Mesenteric fat pad (tissue), 1 donor: ENCODE measurements at places on chromosomes 3 and 15. TPM values are rescaled to one million over a fixed set of nuclear protein-coding genes. Genes with fewer than 3 reads are reported as not detected.

DNA sequence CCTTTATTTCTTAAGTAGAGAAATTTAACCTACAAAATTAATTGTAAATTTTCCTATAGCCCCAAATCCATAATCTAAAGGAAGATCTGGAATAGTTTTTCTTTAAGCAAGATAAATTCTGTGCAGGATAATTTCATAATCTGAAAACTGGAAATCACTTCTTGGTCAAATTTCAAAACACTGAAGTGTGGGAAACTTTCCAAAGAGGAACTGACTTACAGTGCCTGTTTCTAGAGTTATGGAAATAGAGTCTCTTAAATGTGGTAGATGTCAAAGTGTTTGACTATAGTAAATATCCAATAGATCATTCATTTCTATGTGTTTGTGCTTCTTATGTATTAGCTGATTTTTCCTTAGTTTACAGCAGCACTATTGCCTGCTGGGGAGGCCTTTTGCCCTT, 1.6 kb upstream of the P2RY13 start:
- DNase-seq, result no peak

DNA sequence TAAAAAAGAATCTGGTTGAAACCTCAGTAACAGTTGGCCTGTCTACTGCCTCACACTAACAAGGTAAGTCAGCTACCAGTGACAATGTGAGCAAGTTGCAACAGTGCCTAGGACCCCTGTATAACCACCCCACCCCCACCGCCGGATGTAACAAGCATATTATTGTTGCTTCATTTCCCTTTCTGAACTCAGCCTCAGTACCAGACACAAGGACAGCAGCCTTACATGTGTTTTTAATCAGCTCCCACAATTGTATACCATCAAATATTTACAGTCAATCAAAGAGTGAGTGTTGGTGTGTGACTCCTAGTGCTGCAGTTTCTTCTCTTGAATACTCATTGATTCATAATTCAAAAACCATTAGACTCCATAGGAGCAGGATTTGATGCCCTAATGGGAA, 96.4 kb downstream of the PYDC2 start:
- DNase-seq, result no peak

GRCh38 chr15:45637141-45637540, 2.3 kb downstream of the SQOR start:
- no peak for DNase-seq

- no peak for DNase-seq
These were observed 46.3 kb upstream of the CDV3 start for GRCh38 chr3:133527081-133527715.

- no peak for DNase-seq
These were observed 178.5 kb upstream of the ZBTB20 start for GRCh38 chr3:115325539-115325938.

Gene SMC4
- total RNA-seq, result 12.2 TPM

Gene SENP2
- 51.1 TPM for total RNA-seq

DNA sequence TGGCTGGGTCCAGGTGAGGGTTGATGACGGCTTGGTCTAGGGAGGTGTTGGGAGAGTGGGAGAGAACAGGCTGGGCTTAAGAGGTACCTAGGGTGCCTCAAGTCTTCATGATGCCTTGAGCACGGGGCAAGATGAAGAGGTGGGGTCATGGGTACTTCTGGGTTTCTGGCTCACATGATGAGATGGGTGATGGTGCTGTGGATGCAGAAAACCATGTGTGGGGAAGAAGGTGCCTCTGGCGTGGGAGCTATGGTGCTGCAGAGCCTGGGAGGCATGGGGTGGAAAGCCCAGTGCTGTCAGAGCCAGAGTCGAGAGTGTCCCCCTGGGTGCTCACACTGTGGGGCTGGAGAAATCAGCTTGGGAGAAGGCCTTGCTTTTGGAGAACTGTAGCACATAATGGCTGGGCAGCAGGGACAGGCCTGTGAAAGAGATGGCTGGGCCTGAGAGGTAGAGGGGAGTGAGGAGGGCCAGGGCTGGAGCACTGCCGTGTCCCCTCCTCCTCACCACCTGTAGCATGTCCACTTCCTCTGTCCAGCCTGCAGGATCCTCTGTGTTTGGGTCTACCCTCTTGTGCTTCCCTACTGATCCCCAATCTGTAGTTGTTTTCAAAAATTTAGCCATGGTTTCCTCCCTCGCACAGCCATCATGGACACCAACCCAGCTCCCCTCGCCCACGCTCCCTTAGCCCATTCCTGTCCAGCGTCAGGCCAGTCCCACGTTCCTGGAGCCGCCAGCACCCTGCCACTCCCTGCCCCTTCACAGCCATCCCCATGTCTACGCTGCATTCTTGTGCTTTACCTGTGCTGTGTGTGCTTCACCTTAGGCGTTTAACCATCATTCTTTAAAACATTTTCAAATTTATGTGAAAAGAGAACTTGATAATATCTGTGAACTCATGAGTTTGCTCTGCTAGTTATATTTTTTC, 132.0 kb downstream of the EEFSEC start:
- no peak for DNase-seq

GRCh38 chr3:46286947-46287565, 44.8 kb downstream of the CCR3 start:
- DNase-seq, result no peak

DNA sequence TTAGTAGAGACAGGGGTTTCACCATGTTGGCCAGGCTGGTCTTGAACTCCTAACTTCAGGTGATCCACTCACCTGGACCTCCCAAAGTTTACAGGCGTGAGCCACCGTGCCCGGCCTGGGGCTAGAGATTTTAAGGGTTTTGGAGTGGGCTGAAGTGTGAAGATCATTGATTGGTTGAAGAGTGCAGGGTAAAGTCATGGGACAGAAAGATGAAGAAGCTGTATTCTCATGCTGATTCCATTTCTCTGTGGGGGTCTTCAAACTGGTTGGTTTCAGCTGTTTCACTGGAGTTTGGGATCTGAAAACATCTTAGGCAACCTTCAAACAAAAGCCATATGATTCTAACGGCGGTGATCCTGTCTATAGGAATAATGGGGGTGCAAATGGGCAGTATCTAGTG, 52.1 kb downstream of the GATM start:
- no peak for DNase-seq

Gene NFKBIZ
- 133 TPM for total RNA-seq

Gene GMPPB
- total RNA-seq, result 45.4 TPM

DNA sequence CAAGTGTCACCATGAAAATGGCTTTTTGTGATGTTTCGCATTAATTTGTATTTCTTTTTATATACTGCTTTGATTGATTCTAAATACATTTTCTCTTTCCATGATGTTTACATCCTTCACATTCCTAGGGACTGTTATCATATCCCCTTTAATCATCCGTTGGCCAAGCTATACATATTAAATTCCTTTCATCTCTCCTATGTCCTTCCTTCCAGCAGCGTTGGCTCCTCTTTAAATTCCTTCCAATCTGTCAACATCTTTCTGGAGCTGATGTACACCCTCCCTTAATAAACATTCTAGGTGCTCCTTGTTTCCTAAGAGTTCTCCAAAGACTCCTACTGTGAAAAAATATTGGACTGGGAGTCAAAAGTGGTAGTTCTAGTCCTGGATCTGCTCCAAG, 87.8 kb downstream of the IGF2BP2 start:
- no peak for DNase-seq

- peak; percentile 80 for DNase-seq
These were observed 9.6 kb downstream of the PLA2G4F start for GRCh38 chr15:42146551-42147430.
